AG20443 (cell line): ENCODE measurements at places on chromosomes 5 and 9.

- no peak for DNase-seq
Observed at GRCh38 chr9:6557883-6558616, 87.5 kb downstream of the GLDC start.

- peak; percentile 91 for DNase-seq
Observed at GRCh38 chr5:150298701-150299451, 3.8 kb downstream of the ARSI start.

DNA sequence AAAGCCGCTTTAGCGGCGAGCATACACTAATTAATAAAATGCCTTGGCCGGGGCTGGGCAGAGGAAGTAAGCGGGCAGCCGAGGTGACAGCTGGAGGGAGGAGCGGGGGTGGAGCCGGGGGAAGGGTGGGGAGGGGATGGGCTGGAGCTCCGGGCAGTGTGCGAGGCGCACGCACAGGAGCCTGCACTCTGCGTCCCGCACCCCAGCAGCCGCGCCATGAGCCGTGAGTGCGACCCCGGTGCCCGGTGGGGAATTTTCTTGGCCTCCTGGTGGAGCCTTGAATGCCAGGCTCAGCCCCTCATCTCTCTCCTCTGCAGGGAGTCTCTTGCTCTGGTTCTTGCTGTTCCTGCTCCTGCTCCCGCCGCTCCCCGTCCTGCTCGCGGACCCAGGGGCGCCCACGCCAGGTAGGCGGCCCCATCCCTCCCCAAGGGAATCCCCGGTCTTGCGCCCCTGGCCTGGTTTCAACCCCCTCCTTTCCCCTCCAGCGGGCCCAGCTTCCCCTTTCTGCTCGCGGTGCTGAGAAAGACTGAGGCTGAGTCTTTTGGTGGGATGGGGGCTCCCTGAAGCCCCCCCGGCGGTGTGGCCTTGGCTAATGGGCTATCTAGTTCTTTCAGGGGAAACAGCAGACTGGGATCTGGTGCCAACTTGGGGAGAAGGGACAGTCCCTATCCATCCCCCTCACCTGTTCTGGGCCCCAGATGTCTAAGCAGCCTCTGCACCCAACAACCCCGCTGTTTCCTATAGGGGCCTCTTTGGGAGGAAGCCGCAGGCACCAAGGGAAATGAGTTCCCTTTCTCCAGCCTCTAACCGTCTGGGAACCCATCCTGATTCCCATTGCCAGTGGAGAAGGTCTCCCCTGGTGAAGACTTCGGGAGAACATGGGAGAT lies at the start of gene PTGS1:
PTGS1 (plus strand) TSS at position 156 of the 887 bp plus-strand sequence; CDS start at position 217, 61 bp downstream.
- peak; percentile 80 for DNase-seq

DNA sequence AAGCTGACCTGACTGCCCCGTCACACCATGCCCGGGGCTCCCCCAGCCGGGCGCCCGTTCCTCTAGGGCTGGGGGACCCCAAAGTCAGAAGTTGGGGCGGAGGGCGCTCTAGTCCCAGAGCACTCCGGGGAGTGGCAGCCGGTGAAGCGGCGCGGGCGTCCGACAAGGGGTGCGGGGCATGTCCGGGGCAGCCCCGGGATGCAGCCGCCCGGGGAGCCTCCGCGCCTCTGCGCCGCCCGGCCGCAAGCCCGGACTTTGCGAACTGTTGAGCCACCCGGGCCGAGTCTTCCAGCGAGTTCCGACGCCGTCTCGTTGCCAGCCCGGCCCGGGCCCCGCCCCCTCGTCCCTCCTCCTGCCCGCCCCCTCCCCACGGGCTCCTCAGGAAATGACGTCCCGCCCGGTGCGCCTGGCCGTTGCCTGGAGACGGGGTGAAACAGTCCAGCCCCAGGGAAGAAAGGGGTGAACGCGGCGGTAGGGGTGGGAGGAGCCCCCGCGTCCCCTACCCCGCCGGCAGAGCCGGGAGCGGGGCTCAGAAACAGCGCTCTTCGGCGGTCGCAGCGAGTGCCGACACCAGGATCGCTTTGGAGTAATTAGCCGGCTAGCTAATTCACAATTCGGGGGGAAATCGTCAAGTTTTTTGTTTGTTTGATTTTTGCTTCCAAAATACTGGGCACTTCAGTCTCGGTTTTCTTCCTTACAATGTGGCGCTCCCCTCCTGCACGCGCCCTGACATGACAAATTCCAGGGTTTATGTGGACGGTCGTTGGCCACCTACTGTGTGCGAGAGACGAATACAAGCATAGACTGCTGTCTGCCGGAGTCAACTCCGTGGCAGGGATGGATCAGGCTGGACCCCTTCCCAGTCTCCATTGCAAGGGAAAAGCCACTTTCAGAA lies at the start of gene WHRN:
WHRN (minus strand) TSS at position 287 of the 895 bp plus-strand sequence. CDS start 672 bp downstream, outside the sequence.
- peak; percentile 99 for DNase-seq

GRCh38 chr9:32864971-32865370 lies 81.6 kb downstream of the TMEM215 start:
- DNase-seq, result no peak

GRCh38 chr9:22446950-22447617 lies 460 bp downstream of the DMRTA1 start:
- DNase-seq, result peak; percentile 54

GRCh38 chr5:77167695-77168121 lies 42.8 kb upstream of the PDE8B start:
- peak; percentile 87 for DNase-seq

DNA sequence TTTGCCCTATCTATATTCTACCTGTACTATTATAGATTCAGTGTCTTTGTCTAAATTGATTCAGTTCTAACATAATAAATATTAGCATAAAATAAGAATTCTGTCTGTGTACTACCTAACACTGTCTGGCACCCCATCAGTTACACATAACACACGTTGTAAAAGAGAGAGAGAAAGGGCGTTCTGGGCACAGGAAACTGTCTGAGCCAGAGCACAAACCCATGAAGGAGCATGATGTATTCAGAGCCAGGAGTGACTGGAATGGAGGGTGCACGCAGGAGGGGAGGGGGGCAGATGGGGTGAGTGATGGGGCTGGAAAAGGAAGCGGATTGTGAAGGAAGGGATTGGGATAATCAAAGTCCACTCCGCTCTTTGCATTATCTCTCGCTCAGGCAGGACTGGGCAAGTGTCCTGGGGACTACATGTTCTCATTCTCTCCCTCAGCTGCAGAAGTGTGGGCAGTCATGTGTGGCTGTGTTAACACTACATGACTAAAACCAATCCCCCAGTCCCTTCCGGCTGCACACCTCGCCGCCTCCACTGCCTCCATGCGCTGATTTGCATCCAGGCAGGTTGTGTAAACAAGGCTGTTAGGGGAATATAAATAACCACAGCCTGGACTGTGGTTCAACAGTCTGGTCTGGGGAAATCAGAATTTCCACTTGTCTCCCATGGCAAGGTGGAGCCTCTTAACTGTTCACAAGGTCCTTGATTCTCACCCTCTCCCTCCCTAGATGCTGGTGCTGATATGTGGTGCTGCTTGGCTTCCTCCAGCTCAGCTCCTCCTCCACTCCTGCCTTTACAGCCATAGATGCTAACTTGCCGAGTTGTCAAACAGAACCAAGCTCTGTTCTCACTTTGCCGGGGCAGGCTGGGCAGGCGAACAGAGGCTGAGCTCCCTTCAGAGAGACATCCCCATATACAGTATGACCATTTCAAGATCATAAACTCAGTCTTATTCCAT lies 367.5 kb upstream of the BRINP1 start:
- DNase-seq, result no peak

- peak; percentile 62 for DNase-seq
Observed at GRCh38 chr5:174335682-174336364, 290.3 kb downstream of the NSG2 start.

GRCh38 chr9:93659837-93660177 lies 83.4 kb downstream of the PHF2 start:
- no peak for DNase-seq

GRCh38 chr9:116178481-116179211 lies 25.1 kb downstream of the PAPPA start:
- DNase-seq, result no peak

GRCh38 chr9:114972510-114973136 lies 42.2 kb upstream of the TNFSF8 start:
- no peak for DNase-seq

- DNase-seq, result no peak
Observed at GRCh38 chr9:9523476-9524139, 1089.2 kb downstream of the PTPRD start.

DNA sequence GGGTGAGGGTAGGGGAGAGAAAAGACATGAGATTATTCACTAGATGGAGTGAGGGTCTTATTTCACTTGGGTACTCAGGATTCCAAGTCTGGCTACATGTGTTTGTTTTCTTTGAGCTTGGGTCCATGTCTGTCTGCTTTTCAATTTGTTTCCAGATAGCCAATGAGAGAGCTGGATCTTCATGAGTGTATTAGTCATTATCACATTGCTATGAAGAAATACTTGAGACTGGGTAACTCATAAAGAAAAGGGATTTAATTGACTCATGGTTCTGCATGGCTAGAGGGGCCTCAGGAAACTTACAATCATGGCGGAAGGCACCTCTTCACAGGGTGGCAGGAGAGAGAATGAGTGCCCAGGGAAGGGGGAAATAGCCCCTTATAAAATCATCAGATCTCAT lies 196.8 kb upstream of the TRIM32 start:
- DNase-seq, result no peak

GRCh38 chr5:53425687-53426511 lies 54.5 kb upstream of the FST start:
- no peak for DNase-seq

GRCh38 chr9:114238472-114238871 lies 83.1 kb downstream of the COL27A1 start:
- no peak for DNase-seq

DNA sequence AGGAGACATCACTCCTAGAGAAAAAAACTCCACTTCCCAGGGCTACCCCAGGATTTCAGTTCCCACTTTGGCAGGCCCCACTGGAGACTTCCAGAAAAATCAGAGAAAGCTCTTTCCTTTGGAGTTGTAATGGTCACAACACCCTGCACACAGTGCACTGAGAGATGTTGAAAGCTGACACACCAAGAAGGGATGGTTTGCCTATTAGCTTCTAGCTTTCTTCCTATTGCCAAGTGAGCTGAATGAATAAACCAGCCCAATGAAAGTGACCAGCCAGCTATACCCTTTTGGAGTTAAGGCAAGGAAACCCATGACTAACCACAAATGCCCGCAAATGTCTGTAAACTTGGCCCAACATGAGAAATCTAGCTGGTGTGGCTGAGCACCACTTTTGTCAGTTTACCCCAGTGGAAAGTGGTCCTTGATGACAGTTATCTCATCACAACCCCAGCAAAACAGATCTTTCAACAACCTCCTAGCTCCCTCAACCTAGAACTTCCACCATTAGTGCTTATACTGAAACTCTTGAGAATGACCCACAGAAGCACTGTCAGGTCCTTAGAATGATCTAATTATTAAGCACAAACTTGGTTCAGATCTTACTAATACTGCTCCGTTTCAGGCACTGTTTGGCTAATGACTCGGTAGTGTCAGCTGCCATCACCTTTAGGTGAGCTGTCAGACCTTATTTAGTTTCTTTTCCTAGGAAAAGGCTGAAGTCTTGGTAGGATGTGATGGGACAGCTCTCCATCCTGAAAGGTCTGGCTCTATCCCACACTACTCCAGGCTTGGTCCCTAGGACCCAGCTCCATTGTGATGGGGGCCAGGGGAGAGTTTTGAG lies 11.2 kb downstream of the IRF1 start:
- DNase-seq, result no peak

GRCh38 chr9:81861644-81862043 lies 66.6 kb upstream of the SPATA31D4 start:
- DNase-seq, result peak; percentile 54

- DNase-seq, result peak; percentile 15
Observed at GRCh38 chr9:17744786-17745185, 165.9 kb downstream of the SH3GL2 start.

DNA sequence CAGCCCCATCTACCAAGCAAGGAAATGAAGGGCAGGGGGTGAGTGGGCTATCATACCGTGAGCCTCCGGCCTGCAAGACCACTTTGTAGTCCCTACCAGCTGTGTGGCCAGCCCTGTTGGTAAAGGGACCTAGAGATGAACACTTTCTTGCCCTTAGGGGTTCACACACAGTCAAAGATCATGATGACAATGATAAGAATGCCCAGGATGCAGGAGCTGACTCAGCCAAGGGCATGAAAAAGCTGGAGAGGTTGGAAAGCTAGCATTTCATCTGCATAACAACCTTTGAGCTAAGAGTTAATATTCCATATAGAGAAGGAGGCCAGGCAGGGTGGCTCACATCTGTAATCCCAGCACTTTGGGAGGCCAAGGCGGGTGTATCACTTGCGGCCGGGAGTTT lies 19.2 kb upstream of the FGFR4 start:
- DNase-seq, result no peak

GRCh38 chr9:130473566-130473965 lies 28.8 kb downstream of the ASS1 start:
- DNase-seq, result no peak

DNA sequence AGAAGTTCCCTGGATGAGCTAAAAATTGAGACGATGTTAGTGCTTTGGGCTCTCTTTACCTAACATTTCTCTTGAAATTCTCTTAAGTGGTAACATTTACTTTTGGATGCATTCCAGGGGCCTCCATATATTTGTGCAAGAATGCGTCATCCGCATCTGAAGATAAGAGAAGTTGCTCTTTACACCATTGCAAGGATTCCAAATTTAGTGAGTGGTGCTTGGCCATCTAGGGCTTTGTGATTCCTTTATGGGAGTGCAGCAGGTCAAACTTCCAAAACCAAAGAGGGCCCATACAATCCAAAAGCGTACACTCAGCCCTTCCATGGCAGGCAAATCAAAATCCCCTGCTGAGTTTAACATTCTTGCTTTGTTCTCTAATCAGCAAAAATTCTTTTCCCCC lies 102.0 kb upstream of the DMAC1 start:
- no peak for DNase-seq

GRCh38 chr9:4620057-4620765 lies 41.9 kb upstream of the PLPP6 start:
- no peak for DNase-seq

DNA sequence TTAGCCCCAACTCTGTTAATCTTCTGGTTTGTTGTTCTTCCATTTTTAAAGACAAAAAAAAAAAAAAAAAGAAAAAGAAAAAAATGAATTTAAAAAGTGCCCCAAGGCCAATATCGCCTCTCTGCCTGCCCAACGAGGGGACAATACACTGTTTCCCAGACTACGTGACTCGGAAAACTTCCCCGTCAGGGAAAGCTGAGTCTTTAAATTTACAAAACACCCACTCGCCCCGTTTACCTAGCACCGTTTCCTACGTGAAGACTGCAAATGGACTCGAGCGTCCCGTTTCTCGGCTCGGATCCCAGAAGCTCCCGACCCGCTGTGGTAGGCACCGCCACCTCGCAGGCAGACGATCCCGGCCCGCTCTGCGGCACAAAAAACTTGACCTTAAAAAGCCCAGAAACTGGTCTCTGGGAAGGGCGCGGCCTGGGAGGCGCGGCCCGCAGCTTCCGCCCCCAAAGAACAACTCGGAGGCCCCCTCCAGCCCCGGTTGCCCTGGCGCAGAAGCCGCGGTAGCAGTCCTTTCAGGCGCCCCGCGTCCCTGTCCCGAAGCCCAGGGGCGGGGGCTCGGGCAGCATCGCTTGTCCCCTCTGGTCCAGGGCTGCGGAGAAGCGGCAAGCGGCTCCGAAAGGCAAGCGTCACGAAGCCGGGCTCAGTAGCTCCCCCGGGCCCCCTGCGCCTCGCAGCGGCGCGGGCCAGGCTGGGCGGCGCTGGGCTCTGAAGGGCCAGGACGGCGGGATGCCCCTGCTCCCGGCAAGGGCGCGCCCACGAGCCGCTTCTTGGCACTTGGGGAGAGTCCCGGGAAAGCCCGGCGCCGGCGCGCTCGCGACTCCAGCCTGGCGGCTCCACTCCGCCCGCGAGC lies at the start of gene GCNT4:
GCNT4 (minus strand) TSS at position 367 of the 862 bp plus-strand sequence. CDS start 22,521 bp downstream, outside the sequence.
- DNase-seq, result peak; percentile 74

- no peak for DNase-seq
Observed at GRCh38 chr5:172866802-172867748, 33.0 kb downstream of the ERGIC1 start.
